ENCODE measurements at places on chromosomes 2 and 18. TPM values are rescaled to one million over a fixed set of nuclear protein-coding genes. Genes with fewer than 3 reads are reported as not detected.

GREB1 gene
- 0.81 TPM for total RNA-seq

DNA sequence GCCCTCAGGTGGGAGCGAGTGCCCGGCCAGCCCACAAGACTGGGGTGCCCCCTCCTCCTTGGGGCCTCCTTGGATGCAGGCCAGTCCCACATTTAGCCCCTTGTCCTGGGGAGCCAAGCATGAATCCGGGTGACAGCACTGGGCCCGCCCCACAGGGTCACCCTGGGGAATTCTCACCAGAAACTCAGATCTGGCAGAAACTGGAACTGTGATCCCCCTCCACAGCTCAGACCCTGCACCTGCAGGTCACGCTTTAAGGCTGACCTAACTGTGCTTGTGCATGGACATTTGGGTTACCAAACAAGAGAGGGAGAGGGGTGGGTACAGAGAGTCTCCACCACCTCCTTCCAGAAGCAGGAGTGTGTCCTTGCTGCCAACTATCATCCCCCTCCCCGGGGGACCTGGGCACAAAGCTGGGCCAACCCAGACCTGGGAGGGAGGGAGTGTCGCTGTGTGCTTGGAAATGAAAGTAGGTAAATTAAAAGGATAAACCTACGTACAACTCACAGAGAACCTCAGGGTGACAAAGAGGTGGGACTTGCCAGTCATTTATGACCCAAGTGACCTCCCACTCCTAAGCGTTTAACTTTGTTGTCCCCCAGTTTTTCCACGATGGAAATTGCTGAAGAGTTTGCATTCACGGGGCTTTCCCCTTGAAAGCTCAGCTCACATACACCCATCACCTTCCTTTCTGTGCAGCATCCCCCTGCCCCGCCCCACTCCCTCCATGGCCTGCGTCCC lies 9.1 kb downstream of the ITM2C start:
- no peaks in the 10 kb centered on the region for H3K27me3 ChIP-seq
- no peak overlapping the region for H3K27ac ChIP-seq
- H3K4me3 ChIP-seq: no peak overlapping the region

- no peaks in the 10 kb centered on the region for H3K36me3 ChIP-seq
- peaks cover 4% of the 10 kb centered on the region for H3K27me3 ChIP-seq
- H3K4me3 ChIP-seq: no peak overlapping the region
- DNase-seq: no peak
- no peak overlapping the region for H3K27ac ChIP-seq
Observed at GRCh38 chr2:188963741-188964140, 10.4 kb upstream of the COL3A1 start.

POTEI gene
- not detected for total RNA-seq

DNA sequence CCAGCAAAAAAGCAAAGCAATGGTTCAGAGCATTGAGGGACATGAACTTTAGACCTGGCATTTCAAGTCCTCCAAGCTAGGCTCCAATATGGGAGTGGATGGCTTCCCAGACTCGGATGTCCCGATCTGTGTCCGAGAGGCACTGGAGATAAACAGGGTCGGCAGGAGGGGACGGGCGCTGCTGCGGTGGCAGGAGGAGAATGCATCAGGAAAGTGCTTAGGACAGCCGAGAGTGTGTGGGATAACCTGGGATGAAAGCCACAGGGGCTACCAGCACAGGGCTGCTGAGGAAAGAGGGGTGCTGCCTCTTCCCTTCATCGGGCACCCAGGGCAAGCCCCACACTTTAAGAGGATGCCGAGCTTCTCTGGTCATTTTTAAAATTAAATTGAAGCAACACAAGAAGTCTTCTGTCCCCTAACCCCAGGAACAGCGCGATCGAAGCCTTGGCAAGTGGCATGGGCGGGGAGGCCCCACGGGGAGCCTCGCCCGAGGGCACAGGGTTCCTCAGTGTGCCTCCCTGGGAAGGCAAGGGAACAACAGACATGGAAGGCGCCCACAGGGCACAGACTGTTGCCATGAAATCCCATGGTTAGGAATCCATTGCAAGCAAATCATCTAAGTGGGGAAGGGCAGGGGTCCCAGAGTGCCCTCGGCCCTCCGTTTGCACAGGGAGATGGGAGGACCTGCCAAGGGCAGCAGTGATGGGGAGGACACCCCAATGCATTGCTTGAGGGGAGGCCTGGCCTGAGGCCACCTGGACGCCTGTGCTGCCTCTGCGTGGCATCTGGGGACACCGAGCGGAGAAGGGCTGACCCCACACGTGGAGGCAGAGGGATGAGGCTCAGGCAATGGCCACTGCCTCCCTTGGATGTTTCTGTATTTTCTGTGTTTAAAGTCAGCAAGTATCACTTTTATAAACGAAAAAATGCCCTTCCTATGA lies 78.5 kb upstream of the GPC1 start:
- DNase-seq: no peak
- no peaks in the 10 kb centered on the region for H3K4me1 ChIP-seq
- H3K36me3 ChIP-seq: no peaks in the 10 kb centered on the region
- H3K4me3 ChIP-seq: no peak overlapping the region
- no peak overlapping the region for H3K27ac ChIP-seq

- peaks cover 4% of the 10 kb centered on the region for H3K4me1 ChIP-seq
- H3K36me3 ChIP-seq: no peaks in the 10 kb centered on the region
- no peak for DNase-seq
- H3K27ac ChIP-seq: no peak overlapping the region
- no peaks in the 10 kb centered on the region for H3K27me3 ChIP-seq
Observed at GRCh38 chr2:54758951-54759350, 35.5 kb downstream of the EML6 start.

AOX1 gene
- total RNA-seq: 1.1 TPM

GRCh38 chr2:33425586-33426031 lies 50.8 kb upstream of the RASGRP3 start:
- H3K4me1 ChIP-seq: no peaks in the 10 kb centered on the region
- no peak for DNase-seq
- H3K27me3 ChIP-seq: peaks cover 1% of the 10 kb centered on the region
- H3K4me3 ChIP-seq: no peak overlapping the region
- H3K27ac ChIP-seq: no peak overlapping the region

ZSCAN30 gene
- 19.6 TPM for total RNA-seq

TEX44 gene
- total RNA-seq: not detected

ADRA2B gene
- total RNA-seq: 0.21 TPM

DNA sequence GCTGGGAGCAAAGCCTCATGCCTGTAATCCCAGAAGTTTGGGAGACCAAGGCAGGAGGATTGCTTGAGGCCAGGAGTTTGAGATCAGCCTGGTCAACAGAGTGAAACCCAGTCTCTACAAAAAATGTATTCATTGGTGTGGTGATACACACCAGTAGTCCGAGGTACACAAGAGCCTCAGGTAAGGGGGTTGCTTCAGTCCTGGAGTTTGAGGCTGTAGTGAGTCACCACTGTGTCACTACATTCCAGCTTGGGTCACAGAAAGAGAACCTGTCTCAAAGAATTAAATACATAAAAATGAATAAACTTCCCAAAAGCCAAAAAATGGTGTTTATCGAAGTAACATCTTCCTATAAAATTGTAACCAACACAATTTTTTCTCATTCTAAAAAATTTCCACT lies 568.1 kb upstream of the LINC00305 start:
- no peak for DNase-seq
- H3K27ac ChIP-seq: no peak overlapping the region
- H3K36me3 ChIP-seq: no peaks in the 10 kb centered on the region
- H3K27me3 ChIP-seq: no peaks in the 10 kb centered on the region

NEU2 gene
- total RNA-seq: not detected

HOXD13 gene
- total RNA-seq: not detected

APOB gene
- not detected for total RNA-seq

GRCh38 chr2:201959626-201960025 lies 74.0 kb upstream of the FZD7 start:
- no peaks in the 10 kb centered on the region for H3K36me3 ChIP-seq
- H3K27ac ChIP-seq: no peak overlapping the region
- H3K4me1 ChIP-seq: no peaks in the 10 kb centered on the region
- no peak for DNase-seq
- H3K27me3 ChIP-seq: peaks cover 6% of the 10 kb centered on the region

GRCh38 chr2:107553539-107553938 lies 273.2 kb upstream of the RGPD4 start:
- no peak for DNase-seq
- no peaks in the 10 kb centered on the region for H3K27me3 ChIP-seq
- H3K36me3 ChIP-seq: no peaks in the 10 kb centered on the region
- no peak overlapping the region for H3K4me3 ChIP-seq
- H3K4me1 ChIP-seq: no peaks in the 10 kb centered on the region

DNA sequence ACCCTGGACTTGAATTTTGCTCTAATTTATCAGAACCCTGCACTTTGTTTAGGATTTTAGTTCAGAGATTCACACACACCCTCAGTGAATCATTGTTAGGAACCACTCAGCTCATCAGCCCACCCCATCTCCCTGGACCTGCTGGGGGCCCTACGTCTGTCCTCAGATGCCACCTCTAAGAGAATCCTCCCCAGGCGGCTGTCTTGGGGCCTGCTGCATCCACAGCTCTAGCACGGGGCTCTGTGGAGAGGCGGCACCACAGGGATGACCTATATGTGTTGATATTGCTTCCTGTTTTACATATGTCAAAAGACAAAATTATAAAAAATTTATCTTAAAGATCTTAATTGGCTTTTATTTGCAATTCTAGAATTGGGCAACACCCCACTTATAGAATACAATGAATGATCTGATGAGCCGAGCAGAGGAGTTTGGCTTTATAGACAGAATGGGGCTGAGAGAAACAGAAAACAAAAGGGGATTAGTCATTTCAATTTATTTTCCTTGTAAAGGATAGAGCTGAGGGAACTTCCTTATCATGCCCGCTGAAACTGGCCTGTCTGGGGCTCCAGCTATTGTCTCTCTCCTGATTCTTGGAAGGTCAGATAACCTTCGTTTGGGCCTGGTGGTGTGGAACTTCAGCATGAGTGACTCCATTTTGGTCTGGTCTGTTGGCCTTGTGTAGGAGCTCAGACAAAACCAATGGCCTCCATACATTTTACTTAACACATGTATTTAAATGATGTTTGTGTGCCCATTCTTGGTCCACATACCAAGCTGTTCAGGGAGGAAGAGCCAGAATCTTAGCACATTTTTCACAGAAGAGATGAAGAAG lies 1.4 kb downstream of the MYO7B start:
- H3K36me3 ChIP-seq: no peaks in the 10 kb centered on the region
- H3K27ac ChIP-seq: no peak overlapping the region
- peaks cover 5% of the 10 kb centered on the region for H3K27me3 ChIP-seq
- DNase-seq: no peak

GRCh38 chr2:240232264-240232915 lies 91.9 kb upstream of the OTOS start:
- H3K27ac ChIP-seq: no peak overlapping the region
- no peak overlapping the region for H3K4me3 ChIP-seq
- peak; percentile 6 for DNase-seq
- no peaks in the 10 kb centered on the region for H3K4me1 ChIP-seq
- H3K36me3 ChIP-seq: peaks cover 8% of the 10 kb centered on the region
- H3K27me3 ChIP-seq: peaks cover 13% of the 10 kb centered on the region

ANKRD30BL gene
- not detected for total RNA-seq

HOXD1 gene
- not detected for total RNA-seq

TMEM169 gene
- 2.0 TPM for total RNA-seq

- no peaks in the 10 kb centered on the region for H3K27me3 ChIP-seq
- DNase-seq: peak; percentile 19
- H3K4me1 ChIP-seq: no peaks in the 10 kb centered on the region
- H3K27ac ChIP-seq: no peak overlapping the region
- H3K4me3 ChIP-seq: no peak overlapping the region
Observed at GRCh38 chr2:179898873-179899272, 37.5 kb upstream of the ZNF385B start.

DNA sequence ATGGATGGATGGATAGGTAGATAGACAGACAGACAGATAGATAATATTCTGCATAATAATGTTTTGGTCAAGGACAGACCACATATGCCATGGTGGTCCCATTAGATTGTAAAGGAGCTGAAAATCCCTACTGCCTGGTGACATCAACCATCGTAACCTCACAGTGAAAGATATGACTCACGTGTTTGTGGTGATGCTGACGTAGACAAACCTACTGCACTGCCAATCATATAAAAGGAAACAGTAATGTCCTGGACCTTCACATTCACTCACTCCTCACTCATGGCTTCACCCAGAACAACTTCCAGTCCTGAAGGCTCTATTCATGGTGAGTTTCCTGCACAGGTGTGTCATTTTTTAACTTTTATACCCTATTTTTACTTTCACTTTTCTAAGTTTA lies 202.9 kb upstream of the TPO start:
- H3K27ac ChIP-seq: no peak overlapping the region
- no peak for DNase-seq
- H3K4me1 ChIP-seq: peaks cover 5% of the 10 kb centered on the region
- H3K27me3 ChIP-seq: no peaks in the 10 kb centered on the region

GRCh38 chr18:61420218-61420885 lies 87.1 kb downstream of the CDH20 start:
- H3K4me1 ChIP-seq: no peaks in the 10 kb centered on the region
- no peak overlapping the region for H3K27ac ChIP-seq
- DNase-seq: no peak
- H3K36me3 ChIP-seq: no peaks in the 10 kb centered on the region

- H3K36me3 ChIP-seq: no peaks in the 10 kb centered on the region
- peaks cover 10% of the 10 kb centered on the region for H3K4me1 ChIP-seq
- H3K27ac ChIP-seq: no peak overlapping the region
- no peak for DNase-seq
Observed at GRCh38 chr2:101677658-101678057, 19.8 kb upstream of the MAP4K4 start.

DNA sequence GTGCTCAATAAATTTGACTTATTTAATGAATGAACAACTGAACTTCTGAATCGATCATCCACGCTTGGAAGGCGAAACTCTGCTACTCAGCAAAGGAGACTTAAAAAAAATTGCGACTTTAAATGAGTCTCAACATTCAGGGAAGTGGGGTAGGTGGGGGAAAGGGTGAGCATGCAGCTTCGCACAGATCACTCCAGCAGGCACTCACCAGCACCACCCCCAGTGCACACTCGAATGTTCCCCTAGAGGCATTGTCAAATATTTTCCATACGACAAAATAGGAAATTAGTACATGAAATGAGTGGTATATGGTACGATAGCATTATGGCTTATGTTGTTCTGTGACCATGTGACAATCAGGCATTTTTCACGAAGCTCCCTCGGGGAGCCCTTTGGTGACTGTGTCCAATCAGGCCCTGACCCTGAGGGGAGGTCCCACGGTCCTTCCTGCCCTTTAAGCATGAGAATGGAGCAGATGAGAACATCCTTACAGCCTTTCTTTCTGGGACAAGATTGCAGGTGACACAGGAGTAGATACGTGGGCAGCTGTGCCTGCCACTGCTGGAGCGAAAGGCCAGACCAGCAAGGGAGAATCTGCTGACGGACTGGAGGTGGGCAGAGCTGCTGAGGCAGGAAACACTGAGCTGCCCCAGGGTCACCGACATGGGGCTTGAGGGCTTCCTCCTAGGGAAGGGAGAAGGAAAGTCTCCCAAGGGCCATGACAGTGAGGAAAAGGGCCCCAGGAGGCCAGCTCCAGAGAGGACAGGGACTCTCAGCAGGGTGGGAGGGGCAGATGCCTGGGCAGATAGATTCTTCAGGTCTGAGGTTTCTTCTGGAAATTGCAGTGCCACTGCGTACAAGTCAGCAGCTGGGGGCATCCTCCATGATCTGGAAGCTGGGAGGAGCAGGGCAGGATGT lies 101.3 kb upstream of the ID2 start:
- H3K4me3 ChIP-seq: no peak overlapping the region
- H3K27me3 ChIP-seq: peaks cover 7% of the 10 kb centered on the region
- DNase-seq: peak; percentile 39
- peaks cover 27% of the 10 kb centered on the region for H3K4me1 ChIP-seq
- no peak overlapping the region for H3K27ac ChIP-seq

GRHL1 gene
- total RNA-seq: 1.1 TPM
